Stimulated activated CD4-positive, alpha-beta T cell treated with anti-CD3 and anti-CD28 coated beads, TNF-alpha, amount 100 ng/mL, for 4 hours (primary cell): ENCODE measurements at places on chromosomes 1 and 21.

- DNase-seq: no peak
Measured at GRCh38 chr1:206411321-206411720, 59.0 kb upstream of the IKBKE start.

GRCh38 chr1:116153692-116154031 is 42.5 kb downstream of the MAB21L3 start:
- no peak for DNase-seq

DNA sequence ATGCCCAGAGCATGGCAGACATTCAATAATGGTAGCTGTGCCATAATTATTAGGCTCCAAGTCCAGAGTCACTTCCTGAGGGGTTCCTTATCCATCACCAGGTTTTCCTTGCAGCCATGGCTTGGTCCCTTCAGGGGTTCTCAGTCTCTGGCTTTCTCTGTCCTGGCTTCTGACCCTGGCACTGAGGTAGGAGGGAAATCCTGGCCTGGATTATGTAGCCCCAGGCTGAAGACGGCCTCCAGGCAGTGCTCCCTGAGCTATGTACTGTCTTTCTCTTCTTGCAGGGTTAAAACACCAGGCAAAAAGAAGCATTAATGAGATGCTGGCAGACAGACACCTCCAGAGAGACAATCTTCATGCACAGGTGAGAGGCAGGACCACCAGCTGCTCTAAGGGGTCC is 9.5 kb upstream of the PADI3 start:
- no peak for DNase-seq

DNA sequence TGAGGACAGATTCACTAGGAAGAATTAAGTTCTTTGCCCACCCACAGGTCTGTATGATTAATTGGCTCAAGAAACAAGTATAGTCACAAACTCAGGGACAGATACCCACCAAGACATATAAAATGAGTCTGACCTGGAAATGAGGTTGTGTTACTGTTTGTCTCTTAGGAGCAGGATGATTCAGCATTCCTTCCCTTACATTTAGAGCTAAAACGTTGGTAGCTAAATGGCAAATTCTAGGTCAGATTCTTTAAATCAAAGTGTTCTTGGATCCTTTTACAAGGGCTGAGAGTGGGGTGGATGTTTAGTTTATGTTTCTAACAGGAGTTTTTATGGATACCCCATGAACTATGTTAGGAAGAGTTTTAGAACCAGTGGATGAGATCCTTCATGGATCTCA is 4.7 kb downstream of the RIMKLA start:
- no peak for DNase-seq

DNA sequence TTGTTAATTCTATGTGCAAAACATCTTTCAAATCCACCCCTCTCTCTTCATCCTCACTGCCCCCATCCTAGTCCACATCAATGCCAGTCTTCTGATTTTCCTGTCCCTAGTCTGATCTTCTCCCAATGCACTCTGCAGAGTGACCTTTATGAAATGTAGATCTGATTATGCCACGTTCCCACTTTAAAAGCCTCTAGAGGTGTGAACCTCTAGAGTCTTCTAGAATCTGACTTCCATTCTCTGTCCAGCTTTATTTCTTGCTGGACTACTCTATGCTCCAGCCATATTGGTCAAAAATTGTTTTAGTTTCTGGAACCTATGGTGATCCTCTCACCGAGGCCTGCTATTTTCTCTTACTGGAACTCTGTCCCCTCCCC is 32.5 kb downstream of the ZNF648 start:
- DNase-seq: no peak

DNA sequence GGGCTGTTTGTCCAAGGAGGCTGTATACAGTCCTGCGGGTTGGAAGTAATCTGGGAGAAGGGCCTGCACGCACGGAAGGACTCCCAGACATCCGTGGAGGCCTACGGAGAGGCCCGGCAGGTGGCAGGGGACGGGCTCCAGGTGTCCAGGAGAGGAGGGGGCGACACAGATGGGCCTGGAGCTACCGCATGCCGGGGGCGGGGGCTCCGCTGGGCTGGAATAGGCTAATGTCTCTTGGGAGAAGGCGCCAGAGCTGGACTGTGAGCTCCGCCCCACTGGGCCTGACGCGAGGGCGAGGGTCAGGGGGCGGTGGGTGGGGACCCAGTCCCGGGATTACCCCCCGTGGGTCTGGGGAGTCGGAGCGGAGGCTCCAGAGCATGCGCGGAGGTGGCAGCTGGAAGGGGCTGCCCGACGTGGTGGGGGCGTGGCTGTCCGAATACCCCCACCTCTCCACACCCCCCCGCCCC is 659 bp downstream of the AGO1 start:
- DNase-seq: peak; percentile 37

- no peak for DNase-seq
Measured at GRCh38 chr1:75870951-75871350, 61.3 kb downstream of the ASB17 start.

- DNase-seq: no peak
Measured at GRCh38 chr1:202765721-202766120, 42.5 kb downstream of the KDM5B start.

- no peak for DNase-seq
Measured at GRCh38 chr1:84782881-84783280, 92.6 kb upstream of the SSX2IP start.

- DNase-seq: no peak
Measured at GRCh38 chr1:46008585-46008984, 123.8 kb downstream of the PIK3R3 start.
